ENCODE measurements at places on chromosomes 1 and 21.

DNA sequence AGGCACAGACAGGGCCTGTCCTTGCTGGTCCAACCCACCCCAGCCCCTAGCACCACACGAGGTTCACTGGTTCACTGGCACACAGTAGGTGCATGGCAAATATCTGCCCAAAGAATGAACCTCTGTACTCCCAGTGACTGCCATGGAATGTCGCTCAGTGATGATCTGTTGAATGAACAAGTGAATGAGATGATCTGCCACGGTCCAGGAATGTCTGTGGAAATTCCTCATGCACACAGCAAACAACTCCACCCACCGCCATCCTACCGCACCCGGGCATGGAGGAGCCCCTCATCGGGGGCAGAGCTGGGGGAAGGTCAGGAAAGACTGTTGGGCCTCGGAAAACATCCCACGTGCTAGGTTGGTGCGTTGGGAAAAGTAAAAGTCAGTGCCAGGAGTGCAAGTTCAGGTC, 1.7 kb downstream of the HSPG2 start:
- no peaks in the 10 kb centered on the region for H3K36me3 ChIP-seq
- no peak overlapping the region for H3K27ac ChIP-seq
- peaks cover 3% of the 10 kb centered on the region for H3K4me1 ChIP-seq
- no peak overlapping the region for H3K4me3 ChIP-seq

DNA sequence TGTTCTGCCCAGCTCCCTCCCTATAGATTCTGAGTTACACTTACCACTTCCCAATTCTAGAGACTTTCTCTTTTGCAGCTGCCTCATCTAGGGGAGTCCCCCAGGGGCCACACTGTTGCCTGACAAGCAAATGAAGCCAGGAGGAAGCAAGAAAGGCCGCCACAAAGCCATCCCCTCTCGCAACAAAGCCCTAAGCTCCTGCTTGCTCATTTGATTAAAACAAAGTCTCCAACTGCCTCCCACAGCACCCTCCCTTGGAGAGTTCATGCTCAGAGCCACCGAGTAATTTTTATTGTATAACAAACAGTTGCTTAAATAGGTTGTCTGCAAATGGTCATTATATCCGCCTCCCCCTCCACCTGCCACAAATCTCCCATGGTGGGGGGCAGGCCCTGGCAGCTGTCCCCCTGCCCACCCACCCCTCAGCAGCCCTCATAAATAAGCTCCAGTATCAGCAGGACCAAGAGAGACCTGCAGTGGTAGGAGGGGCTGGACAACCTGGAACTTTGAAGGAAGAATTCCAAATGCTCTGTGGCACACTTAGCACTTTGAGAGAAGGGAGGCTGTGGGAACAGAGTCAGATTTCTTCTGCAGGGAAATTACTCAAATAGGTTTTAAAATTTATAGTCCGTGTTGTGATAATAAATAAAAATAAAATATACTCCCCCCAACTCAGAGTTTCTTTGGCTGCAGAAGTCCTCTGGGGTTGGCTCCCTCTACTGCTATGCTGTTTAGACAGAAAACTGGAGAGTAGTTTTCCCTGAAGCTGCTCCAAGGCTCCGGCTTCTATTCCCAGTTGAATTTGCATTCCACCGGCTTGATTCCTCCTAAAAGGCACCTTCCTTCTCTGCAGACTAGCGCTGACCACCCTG, 237.5 kb downstream of the TTLL7 start:
- H3K36me3 ChIP-seq, result no peaks in the 10 kb centered on the region
- H3K27ac ChIP-seq, result peak overlapping the region; percentile 97
- peaks cover 77% of the 10 kb centered on the region for H3K4me1 ChIP-seq
- DNase-seq, result peak; percentile 98

- H3K4me3 ChIP-seq, result no peak overlapping the region
- H3K27me3 ChIP-seq, result no peaks in the 10 kb centered on the region
- peak; percentile 34 for DNase-seq
- no peaks in the 10 kb centered on the region for H3K36me3 ChIP-seq
- no peak overlapping the region for H3K27ac ChIP-seq
Observed at GRCh38 chr1:149846042-149846441, 53.3 kb upstream of the BOLA1 start.

GRCh38 chr1:183983371-183984105, 54.0 kb downstream of the COLGALT2 start:
- DNase-seq, result no peak
- H3K36me3 ChIP-seq, result no peaks in the 10 kb centered on the region
- H3K4me1 ChIP-seq, result no peaks in the 10 kb centered on the region
